Right hindlimb (tissue), 1 donor: ENCODE measurements at places on chromosomes 12 and 14.

GRCh38 chr12:90254796-90255195, 546.2 kb upstream of the ATP2B1 start:
- no peak for DNase-seq

GRCh38 chr12:124520265-124520701, 47.1 kb downstream of the NCOR2 start:
- peak; percentile 69 for DNase-seq

GRCh38 chr12:104303538-104304151, at the start of gene EID3:
Gene EID3, plus strand, starts transcription at chr12:104303739. Its CDS starts 196 bp downstream, at chr12:104303935.
- peak; percentile 95 for DNase-seq

DNA sequence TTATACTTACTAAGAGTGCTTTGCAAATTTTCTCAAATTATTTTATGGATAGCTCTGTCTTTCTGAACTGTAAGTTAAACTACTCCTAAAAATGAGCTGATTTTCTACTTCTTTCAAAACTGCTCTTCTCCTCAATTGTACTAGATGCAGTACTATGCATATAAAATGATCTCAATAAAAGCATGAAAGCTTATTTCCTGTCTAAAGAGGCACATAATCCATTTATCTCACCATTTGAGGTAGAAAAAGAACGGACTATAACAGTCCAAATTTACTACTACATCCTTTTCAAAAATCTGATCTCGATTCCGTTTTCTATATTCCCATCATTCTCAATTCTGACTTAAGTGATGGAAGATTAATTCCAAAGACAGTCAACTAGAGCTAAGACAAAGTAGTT, 14.4 kb downstream of the SLIRP start:
- DNase-seq, result no peak

- no peak for DNase-seq
Observed at GRCh38 chr12:110079477-110080400, 31.4 kb upstream of the C12orf76 start.

- no peak for DNase-seq
Observed at GRCh38 chr12:54598970-54599369, 10.5 kb upstream of the PPP1R1A start.

GRCh38 chr14:90053044-90053443, 8.8 kb upstream of the KCNK13 start:
- no peak for DNase-seq

- no peak for DNase-seq
Observed at GRCh38 chr12:101813117-101813516, 17.6 kb downstream of the GNPTAB start.

- DNase-seq, result peak; percentile 68
Observed at GRCh38 chr12:123150744-123151456, at the start of gene PITPNM2. Gene PITPNM2, minus strand, starts transcription at chr12:123151090. Its CDS starts 116,500 bp downstream, at chr12:123034590.

- DNase-seq, result no peak
Observed at GRCh38 chr14:69753860-69754259, 13.1 kb upstream of the SRSF5 start.

GRCh38 chr12:30694412-30695198, 1.1 kb downstream of the IPO8 start:
- peak; percentile 48 for DNase-seq

DNA sequence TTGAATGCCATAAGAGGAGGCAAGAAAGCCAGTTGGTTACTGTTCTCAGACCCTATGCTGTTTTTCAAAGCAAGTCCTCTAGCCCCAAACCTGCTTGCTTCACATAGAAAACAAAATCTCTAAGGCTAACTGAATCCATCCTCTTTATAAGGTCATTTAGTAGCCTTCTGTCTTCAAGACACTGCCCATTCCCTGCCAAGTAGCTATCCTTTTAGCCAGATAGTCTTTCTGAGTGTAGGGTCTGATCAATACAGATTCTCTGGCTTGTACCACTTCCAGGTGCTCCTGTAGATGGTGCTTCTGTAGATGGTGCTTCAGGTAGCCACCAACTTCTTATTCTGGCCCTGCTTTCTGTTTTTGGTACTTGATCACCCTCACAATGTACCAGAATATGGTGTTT, 15.9 kb upstream of the CCER1 start:
- no peak for DNase-seq

DNA sequence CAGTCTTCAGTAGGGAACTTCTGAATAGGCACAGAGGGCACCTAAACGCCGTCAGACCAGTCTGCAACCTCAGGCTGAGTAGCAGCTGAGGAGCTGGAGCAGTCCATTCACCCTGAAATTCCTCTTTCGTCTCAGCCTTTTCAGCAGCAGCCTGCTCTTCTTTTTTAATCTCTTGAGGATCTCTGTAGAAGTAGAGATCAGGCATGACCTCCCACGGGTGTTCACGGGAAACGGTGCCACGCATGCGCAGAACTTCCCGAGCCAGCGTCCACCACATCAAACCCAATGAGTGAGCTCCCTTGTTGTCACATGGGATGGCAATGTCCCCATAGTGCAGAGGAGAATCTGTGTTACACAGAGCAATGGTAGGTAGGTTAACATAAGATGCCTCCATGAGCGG, 11.1 kb upstream of the MARK3 start:
- no peak for DNase-seq

DNA sequence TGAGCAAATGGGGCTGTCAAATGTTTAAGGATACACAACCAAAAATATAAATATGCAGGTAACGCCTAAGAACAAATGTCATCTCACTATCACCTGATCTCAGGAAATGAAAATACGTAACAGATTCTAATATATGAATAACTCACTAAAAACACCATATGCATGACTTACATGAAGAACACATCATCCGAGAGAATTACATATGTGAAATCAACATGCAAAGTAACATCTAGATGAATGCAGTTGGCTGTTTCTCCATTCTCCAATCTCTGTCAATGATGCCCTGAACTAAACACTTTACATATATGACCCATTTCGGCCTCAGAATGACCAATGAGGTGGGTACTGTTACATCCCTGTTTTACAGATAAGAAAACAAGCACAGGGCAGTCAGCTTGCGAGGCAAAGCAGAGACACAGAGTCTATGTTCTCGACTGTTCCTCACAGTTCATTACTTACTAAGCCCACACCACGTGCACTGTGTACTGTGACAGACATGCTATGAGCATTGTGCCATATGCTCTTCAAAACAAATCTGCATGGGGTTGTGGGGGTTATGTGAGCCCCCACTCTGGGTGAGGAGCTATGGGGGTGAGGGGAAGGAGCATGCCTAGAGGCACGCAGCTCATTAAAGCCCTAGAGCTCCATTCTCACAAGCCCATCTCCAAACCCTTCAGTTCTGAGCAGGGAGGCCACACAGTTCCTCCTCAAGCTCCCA, 42.6 kb downstream of the ZFYVE21 start:
- DNase-seq, result no peak

DNA sequence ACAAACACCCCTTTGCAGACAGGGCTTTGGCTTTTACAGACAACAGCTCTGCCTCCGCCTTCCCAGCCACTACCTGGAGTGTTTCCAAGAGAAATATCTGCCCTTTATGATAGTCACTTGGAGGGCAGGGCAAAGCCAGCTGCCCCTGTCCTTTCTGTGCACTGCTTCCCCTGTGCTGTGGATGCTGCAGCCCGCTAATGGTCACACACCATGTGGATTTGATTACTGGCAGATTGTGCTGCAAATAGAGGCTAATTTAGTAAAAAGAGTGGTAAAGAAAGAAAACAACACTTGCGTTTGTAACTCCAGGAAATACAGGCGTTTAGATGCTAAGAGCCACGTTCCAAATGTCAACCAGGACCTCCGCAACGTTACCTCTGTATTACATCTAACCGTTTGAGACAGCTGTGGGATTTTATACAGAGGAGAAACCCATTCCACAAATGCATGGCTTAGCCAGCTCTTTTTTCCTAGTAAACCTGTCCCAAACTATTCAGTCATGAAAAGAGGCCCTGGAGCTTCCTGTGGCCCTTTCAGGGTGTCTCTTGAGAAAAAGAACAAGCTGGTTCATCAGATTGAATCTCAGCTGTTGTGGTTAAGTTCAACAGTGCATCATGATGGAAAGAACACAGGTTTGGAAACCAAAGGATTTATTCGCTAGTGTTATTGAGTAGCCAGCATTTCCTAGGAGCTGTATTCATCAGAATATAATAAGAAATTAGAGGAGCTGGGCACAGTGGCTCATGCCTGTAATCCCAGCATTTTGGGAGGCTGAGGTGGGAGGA, 30.1 kb upstream of the PWP1 start:
- no peak for DNase-seq

DNA sequence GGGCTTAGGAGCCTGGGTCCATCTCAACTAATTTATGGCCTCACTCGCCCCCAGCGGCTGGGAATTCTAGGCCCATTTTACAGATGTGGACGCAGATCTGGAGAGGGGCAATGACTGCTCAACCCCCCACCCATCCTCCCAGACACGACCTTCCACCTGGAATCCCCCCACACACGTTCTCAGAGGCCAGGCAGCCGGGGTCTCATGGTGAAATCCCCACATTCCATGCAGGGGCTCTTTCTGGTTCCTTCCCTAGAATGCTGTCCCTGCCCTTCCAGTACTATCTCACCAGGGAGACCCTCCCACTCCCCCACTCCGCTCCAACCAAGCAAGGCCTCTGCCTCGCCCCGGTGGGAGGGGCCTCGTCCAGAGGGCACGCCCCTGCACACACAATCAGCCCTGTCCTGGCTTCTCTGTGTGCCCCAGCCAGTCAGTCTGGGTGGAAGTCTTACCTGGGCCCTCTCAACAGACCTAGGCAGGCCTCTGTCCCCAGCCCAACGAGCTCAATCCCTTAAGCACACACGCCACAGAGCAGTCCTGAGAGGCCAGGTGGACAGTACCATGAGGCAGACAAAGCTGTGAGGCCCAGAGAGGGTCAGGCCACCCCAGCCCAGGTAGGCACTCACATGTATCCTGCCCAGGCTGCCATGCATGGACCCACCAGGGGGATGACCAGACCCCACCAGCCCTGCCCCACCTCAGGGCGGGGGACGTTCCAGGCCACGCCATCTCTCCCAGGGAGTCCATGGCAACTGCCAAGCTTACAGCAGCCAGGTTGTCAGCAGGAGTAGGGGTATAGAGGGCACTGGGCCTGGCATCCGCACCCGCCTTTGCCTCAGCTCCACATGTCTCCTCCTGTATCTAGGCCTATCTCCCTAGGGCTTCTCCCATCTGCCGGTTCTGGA, 1.3 kb upstream of the ANKRD9 start:
- peak; percentile 60 for DNase-seq

DNA sequence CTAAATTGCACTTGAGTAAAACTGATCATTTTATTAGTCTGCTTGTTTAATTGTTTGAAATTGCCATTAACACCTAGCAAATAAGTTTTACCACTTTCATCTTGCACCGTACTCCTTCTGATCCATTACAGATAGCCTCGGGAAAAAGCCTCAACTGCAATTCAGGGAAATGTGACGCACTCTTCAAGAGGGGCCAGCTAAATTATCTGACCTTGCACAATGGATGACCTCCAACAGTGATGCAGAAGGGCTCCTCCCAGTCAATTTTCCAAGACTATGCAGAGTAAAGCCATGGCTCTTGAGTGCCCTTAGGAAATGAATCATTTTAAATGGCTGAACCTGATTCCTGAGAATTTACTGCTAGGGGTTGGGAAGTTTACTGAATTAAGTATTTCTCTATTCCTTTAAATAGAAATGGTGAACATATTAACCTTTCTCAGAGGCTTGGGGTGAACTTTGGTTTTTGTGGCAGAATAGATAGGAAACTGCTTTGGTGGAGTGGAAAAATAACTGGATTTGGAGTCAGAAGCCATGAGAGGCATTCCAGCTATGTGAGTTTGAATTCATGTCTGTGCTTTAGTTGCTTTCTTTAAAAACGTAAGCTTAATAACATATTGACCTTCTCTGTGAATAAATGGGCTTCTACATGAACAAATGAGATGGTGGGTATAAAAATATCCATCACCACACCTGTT, 64.8 kb upstream of the OVCH1 start:
- DNase-seq, result no peak
